ENCODE measurements at places on chromosomes 13 and 19.

DNA sequence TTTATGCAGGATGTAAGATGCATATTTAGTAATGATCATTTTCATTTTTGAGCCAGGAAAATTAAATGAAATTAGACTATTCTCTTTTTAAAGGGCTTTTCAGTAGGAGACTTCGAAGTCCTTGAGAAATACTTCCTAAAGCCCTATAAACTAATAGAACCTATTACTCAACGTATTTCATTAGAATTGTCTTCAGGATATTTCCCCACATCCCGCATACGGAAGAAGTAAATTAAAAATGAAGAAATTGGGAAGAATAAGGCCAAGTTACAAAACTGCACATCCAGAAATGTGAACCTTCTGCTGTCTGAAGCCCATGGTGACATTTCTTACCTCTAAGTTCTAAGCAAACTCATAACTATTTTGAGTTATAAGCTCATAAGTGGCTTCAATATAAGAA, 66.5 kb downstream of the RXFP2 start:
- DNase-seq: no peak

- no peak for DNase-seq
Measured at GRCh38 chr13:47067306-47067705, 170.5 kb upstream of the HTR2A start.

DNA sequence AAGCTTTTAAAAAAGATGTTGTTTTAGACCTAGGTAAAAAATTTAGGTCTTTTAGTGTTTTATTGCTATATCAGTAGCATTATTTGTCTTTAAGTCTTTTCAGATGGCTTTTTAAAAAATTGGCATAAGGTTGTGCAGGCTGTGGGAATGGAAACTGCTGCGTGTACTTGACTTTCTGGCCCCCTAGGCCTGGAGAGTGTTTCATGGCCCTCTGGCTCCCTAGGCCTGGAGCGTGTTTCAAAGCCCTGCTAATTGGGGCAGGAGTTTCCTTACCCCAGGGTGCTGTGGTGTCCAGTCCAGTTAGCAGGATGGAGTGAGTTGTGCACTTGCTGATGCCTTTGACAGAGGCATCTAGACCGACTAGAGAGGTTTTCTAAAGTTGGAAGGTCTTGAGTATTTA, 23.8 kb downstream of the PRAM1 start:
- no peak for DNase-seq

- DNase-seq: no peak
Measured at GRCh38 chr13:28375250-28375930, 119.5 kb downstream of the FLT1 start.

GRCh38 chr13:97975280-97975847, 21.9 kb downstream of the IPO5 start:
- DNase-seq: no peak

GRCh38 chr13:95137096-95137495, 164.2 kb downstream of the ABCC4 start:
- DNase-seq: no peak

GRCh38 chr19:56839652-56840450, 675 bp downstream of the PEG3 start:
- no peak for DNase-seq
